Tibial artery (tissue), 4 donors: ENCODE measurements at places on chromosomes 7 and 10.

GRCh38 chr7:66399566-66399965 lies 194.4 kb downstream of the TPST1 start:
- DNase-seq: no peak

DNA sequence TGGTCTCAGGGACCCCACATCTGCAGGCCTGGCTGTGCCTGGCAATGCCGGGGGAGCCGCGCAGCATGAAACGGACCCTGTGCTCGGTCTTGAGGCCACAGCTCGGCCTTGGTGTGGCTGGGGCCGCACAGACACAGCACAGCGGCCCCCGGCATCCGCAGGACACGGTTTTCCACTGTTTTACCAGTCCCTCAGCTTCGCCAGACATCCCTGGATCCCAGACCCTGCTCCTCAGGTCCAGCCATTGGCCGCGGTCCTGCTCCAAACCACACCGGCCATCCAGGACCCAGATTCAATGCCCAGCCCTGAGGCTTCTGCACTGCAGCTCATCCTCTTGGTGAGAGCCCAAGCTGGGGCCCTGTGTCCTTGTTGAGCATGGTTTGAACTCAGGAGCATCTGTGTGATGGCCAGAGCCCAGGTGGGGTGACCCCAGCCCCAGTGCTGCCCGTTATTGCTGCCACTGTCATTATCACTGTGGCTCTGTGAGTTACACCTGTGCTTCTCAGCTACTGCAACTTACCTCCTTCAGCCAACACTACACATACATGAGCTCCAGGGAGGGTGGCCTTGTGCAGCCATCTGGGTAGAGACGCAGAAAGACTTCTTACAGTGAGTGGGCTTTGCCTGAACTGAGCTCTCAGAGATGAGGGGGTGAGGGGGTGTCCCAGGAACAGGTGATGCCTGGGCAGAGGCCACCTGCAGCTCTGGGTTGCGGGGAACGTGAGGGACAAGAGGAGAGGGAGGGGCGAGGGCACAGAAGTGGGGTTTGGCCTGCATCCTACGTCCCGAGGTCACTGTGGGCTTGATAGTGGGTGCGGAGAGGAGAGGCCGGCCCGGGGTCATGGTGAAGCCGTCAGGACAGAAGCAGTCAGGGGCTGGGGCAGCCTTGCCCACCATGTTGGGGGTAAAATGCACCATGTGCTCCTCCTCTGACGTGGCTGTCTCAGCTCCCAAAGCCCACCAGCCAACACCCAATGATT lies 567.6 kb downstream of the PTPRN2 start:
- DNase-seq: peak; percentile 6

- no peak for DNase-seq
Observed at GRCh38 chr10:36946598-36946997, 178.8 kb upstream of the ANKRD30A start.

GRCh38 chr7:136877509-136877908 lies 9.1 kb downstream of the CHRM2 start:
- DNase-seq: no peak

- DNase-seq: peak; percentile 74
Observed at GRCh38 chr7:101816595-101817470, 593 bp upstream of the CUX1 start.
